CD4-positive, alpha-beta T cell treated with Interleukin-17A for 1 hour (primary cell): ENCODE measurements at places on chromosomes 12 and 14.
A peak's percentile ranks its signal among the peaks of the same experiment; 100 is the strongest.

DNA sequence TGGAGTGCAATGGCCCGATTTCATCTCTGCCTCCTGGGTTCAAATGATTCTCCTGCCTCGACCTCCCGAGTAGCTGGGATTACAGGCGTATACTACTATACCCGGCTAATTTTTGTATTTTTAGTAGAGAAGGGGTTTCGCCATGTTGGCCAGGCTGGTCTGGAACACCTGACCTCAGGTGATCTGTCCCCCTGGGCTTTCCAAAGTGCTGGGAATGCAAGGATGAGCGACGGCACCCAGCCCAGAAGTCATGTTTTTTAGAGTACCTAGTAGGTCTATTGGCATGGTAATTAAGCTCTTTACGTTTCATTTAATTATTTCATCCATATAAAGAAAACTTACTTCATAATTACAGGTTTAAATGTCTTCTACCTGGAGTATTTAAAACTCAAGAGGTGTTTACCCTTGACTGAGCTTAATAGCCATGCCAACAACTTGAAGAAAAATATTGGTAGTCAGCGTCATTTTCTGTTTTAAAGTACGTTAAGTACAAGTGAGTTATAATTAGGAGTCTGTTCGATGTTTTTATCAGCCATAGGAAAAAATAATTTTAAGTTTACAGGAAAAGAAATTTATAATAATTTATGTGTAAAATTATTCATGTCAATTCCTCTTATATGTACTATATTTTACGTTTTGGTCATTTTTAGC is 4.0 kb downstream of the TMPO start:
- no peak for DNase-seq

DNA sequence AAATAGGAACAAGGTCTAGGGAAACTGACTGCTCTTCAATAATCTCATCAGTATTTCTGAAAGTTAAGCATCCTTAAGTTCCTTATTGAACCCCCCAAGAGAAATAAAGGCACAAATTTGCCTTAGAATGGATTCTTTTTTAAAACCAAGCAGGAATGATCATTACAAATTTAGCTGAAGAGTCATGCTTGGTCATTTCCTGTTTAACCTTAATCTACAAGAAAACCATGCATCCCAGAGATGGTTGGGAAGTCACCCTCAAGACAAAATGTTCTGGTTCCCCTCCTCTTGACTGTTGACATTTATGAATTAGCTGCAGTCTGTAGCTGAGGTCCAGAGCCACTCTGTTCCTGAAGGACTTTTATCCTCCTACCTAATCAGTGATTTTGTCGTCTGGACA is 291.8 kb upstream of the G2E3 start:
- DNase-seq, result no peak

DNA sequence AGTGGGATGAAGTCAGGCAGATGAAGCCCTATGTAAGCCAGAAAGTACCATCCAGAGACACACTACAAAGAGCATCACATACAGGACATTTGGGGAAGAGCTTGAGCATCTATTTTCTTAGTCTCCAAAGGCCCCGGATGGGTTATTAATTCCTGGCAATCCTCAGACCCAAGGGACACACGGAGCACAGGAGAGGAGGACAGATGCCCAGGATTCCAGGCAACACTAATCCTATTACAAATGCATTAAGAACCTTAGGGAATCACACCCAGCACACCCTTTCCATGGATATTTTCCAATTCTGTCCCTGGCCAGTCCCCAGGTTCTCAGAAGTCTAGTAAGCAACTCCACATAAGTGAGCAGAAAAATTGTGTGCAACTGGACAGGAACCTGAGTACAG is 65.9 kb downstream of the CMKLR1 start:
- no peak for DNase-seq

- DNase-seq, result peak; percentile 73
These were observed 7.6 kb downstream of the EVL start for GRCh38 chr14:100072783-100073346.

DNA sequence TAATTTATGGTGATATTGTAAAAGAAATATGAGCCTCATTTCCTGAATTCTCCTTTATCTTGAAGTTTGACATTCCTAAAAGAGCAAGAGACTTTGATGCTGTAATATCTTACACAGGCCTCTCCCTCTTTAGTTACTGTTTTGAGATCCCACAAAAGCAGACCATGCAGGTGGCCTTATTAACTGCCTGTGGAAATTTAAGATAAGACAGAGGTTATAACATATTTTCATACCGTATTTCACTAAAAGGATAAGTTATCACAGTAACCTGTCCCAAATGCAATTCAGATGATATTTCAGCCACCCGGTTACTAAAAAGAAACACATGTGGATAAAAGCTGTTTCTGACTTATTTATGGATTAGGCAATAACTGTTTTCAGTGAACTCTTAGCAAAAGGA is 150.1 kb downstream of the NAV3 start:
- DNase-seq, result no peak

- no peak for DNase-seq
These were observed 22.8 kb upstream of the OASL start for GRCh38 chr12:121061831-121062230.
